ENCODE measurements at places on chromosomes 2 and 18. TPM values are rescaled to one million over a fixed set of nuclear protein-coding genes. Genes with fewer than 3 reads are reported as not detected.

SPP2 gene
- not detected for total RNA-seq

IL36G gene
- 0.29 TPM for total RNA-seq

INSIG2 gene
- 27.6 TPM for total RNA-seq

KCNIP3 gene
- total RNA-seq, result not detected

EGR4 gene
- 0.27 TPM for total RNA-seq

DSC3 gene
- total RNA-seq, result not detected

TNP1 gene
- not detected for total RNA-seq

NT5C1B gene
- not detected for total RNA-seq

SCN3A gene
- total RNA-seq, result not detected

MARCO gene
- total RNA-seq, result not detected

STAT4 gene
- total RNA-seq, result 95.0 TPM

MC4R gene
- total RNA-seq, result not detected
